Activated T-cell treated with anti-CD3 and anti-CD28 coated beads, Interleukin-2, amount 50 U/mL, for 24 hours (primary cell): ENCODE measurements at places on chromosomes 11 and 22.

GRCh38 chr11:73597336-73597955 is 466 bp downstream of the FAM168A start:
- DNase-seq = no peak

GRCh38 chr11:61972112-61972671 is 4.8 kb upstream of the FTH1 start:
- DNase-seq = peak; percentile 28

GRCh38 chr11:109033627-109034338 is 368.9 kb downstream of the DDX10 start:
- DNase-seq = no peak

DNA sequence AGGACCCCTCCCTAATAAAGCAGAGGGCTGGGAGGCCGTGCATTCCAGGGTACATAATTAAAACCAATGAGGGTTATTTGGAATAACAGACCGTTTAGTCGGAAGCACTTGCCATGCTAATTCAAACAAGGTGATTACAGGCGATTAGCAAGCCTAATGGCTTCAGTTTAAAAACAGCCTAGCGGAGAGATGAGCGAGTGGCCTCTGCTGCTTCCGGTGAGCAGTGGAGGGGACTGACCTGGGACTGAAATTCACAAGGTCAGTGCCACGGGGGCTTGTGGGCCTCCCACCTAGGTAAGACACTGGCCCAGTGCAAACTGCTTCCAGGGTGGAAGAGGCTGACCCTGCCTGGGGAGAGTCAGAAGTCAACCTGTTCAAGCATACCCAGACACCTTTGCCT is 56.8 kb upstream of the ALX4 start:
- DNase-seq = no peak

DNA sequence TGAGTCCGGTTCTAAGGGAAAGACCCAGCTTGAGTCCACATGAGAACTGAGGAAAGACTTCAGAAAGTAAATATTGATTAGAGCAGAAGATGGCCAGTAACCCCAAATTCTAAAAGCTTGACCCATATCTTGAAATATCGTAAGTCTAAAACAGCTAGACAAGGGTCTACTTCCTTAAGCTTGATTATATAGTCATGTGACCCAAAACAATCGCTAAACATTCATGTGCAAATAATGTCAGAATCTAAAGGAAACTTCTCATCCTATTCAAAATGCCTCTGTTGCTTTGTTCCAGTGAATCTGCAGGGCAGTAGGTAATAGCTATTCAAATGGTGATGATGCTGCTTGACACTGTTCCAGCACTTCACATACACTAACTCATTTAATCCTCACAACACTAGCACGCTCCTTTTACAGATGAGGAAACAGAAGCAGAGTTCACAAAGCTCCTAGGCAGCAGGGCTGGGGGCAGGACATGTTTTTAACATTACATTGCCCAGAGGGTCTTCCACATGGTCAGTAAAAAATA is 52.6 kb downstream of the TCF20 start:
- DNase-seq = no peak

DNA sequence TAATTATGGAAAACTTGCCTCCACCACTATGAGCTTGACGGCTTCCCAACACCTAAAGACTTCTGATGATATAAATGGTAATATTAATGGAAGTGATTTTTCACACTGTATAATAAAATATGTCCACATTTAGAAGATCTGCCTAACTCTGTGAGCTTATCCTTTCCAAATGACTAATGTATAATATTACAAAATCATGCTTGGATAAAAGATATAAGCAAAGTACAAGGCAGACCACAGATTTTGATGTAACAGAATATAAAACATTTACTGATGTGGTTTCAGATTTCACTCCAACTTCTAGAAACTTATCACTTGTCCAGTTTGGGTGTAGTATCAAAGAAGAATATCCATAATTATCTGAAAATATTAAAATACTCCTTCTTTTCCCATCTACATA is 36.9 kb downstream of the GALNT18 start:
- DNase-seq = no peak

DNA sequence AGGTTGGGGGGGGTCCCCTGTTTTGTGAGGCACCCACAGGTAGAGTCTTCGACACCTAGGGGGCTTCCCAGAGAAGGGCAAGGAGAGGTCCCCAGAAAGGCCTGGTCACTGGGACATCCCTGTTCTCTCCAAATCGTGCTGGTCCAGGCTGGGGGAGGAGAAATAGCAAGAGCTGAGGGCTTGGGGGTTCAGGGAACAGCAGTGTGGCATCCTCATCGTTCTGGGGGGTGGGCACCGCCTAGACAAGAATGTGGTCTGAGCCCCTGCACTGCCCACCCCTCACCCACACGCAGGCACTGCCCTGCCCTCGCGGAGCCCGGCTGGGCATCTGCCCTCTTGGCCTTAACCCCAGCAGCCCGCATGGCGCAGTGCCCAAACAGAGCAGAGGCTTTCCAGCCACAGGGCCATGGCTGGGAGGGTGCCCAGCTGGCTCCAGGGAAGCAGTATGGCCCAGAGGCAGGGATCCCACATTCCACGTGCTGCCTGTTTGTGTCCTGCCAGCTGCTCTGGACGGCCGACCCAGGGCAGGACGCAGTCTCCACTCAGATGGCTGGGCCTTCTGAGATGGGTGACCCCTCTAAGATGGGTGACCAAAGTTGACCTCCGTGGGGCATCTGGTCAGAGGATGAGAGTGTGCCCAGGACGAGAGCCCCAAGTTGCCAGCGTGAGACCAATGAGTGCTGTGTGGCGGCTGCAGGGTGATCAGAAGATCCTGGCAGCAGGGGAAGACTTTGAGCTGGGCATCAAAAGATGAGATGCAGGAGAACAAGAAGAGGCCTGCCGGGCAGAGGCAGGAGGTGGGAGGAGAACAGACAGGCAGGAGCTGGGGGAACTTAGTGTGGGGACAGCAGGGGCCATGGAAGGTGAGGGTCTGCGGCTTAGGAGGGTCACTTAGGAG is 14.4 kb downstream of the SCARF2 start:
- DNase-seq = no peak

- no peak for DNase-seq
Measured at GRCh38 chr11:72634472-72635095, 39.6 kb downstream of the PDE2A start.

GRCh38 chr11:79019975-79020374 is 420.9 kb downstream of the TENM4 start:
- no peak for DNase-seq

DNA sequence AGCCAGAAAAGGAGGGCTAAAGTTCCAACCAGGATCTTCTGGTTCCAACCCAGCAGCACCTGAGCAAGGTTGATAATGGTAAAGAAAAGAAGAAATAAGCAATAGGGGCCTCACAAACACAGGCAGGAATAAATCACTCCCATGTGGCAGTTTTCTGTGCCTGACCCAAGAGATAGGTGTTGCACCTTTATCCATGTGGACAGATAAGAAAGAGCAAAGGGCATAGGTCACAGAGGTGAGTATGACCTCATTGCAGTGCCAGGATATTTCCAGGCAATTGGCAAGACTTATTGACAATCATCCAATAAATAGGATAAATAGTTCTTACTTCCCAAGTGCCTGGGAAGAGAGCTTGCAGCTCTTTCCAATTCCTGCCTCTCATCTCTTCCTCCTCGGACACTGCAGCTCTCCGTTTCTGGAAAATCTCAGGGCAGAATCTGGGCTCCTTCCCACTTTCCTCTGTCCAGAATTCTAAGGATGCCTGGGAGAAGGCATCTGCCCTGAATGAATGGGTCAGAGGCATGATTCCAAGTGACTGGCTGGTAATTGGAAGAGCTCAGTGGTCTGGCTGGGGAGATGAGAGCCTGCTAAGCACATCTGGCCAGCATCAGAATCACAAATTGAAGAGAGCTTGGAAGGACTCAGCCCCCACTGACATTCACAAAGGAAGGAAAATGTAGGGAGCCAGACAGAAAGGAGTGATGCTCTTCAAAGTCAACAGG is 14.5 kb upstream of the LRRC55 start:
- no peak for DNase-seq

DNA sequence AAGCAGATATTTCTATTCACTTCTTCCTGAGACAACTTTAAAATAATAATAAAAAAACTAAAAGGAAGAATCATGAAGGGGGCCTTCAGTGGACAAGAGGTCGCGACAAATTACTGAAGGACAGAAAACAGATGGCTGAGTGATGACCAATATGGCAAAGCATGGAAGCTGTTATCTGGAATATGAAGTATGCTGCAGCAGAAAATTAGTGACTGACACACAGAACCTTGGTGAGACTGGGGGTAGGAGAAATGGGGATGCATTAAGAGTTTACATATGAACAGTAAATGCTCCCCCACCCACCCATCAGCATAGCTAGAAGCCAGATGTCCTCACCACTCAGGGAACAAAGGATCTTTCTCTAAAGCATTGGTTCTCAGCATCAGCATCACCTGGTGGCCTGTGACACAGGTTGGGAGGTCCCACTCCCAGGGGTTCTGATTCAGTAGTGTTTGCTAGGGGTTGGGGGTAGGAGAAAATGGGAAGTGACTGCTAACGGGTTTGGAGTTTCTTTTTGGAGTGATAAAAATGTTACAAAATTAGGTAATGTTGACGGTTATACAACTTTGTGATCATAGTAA is 59.7 kb downstream of the NARS2 start:
- DNase-seq = no peak

DNA sequence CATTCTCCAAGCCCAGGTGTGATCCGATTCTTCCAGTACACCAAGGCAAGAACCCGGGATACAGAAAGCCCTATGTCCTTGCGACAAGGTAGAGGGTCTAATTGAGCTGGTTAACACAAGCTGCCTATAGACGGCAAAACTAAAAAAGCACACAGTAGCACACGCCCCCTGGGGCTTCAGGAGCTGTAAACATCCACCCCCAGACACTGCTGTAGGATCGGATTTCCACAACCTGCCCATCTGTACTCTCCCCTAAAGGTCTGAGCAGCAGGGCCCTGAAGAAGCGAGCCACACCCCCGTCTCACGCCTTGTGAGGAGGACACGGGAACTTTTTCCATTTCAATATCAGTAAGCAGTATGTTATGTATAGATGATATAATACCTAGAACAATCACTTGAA is 624.7 kb downstream of the BUD13 start:
- DNase-seq = no peak

GRCh38 chr22:42946546-42947198 is 68.3 kb downstream of the PACSIN2 start:
- no peak for DNase-seq

- DNase-seq = no peak
Measured at GRCh38 chr11:134730101-134730500, 318.1 kb upstream of the B3GAT1 start.

DNA sequence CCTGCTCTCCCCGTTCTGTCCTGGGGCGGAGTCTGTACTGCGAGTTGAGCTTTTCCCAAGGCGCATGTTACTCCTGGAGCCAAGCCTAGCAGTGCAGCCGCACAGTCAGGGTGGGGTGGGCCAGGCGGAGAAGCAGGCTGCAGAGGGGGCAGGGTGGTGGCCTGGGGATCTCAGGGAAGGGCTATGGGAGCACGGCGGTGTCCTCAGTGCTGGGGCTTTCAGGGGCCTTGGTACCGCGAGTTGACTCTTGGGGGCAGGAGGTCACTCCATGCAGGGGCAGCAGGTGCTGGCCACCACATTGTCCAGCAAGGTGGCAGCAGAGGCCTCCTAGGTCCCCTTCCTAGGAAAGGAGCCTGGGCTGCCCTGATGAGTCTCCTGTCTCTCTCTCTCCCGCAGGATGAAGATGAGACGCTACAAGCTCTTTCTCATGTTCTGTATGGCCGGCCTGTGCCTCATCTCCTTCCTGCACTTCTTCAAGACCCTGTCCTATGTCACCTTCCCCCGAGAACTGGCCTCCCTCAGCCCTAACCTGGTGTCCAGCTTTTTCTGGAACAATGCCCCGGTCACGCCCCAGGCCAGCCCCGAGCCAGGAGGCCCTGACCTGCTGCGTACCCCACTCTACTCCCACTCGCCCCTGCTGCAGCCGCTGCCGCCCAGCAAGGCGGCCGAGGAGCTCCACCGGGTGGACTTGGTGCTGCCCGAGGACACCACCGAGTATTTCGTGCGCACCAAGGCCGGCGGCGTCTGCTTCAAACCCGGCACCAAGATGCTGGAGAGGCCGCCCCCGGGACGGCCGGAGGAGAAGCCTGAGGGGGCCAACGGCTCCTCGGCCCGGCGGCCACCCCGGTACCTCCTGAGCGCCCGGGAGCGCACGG is 14.9 kb upstream of the MIEF1 start:
- no peak for DNase-seq

GRCh38 chr11:102589047-102589459 is 36.1 kb downstream of the MMP20 start:
- no peak for DNase-seq

GRCh38 chr11:14179116-14179820 is 179.7 kb downstream of the RRAS2 start:
- DNase-seq = no peak

DNA sequence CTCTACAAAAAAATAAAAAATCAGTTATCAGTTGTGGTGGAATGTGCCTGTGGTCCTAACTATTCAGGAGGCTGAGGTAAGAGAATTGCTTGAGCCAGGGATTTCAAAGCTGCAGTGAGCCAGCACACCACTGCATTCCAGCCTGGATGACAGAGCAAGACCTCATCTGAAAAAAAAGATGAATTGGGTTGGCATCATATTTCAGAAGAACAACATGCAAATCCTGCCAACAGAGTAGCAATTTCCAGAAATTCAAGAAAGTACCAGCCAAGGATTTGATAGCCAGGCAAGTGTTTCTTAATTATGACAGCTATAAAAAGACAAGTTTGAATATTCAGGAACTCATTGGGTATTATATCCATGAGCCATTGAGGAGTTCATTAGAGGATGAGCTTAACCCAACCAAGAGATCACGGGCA is 75.2 kb downstream of the USP47 start:
- no peak for DNase-seq

DNA sequence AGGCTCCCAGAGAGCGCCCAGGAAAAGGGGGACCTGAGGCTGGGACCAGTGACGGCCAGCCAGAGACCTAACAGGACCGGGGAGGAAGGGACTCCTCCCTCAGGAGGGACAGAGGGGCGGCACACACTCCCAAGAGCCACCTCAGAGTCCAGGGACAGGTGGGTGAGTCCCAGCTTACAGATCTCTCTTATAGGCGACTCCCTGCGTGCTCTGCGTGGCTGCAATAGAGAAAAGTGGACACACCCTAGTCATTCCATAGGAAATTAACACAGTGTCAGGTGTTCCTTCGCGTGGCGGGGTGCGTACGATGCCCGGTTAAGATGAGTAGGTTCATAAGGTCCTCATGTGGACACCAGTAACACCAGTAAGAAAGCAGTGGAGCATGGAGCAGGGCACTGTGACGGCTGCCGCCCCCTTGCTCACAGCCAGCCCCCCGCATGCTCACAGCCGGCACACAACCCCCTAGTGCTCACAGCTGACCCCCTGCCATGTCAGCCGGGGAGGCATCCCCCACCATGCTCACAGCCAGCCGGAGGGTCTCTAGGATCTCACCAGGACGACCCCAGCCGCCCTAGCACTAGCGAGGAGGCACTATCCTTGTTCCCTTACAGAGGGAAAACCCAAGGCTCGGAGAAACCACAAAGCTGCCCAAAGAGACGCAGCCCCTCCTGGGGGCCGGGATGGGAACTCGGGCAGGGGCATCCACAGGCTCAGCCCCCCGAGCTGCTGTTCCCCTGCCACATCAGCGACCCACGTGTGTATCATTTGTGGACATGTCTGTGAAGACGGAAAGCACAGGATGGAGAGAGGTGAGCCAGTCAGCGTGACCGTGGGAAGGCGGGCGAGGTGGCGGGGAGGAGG is 426.8 kb downstream of the TBC1D22A start:
- DNase-seq = no peak

GRCh38 chr22:42432020-42432596 is at the start of gene NFAM1:
NFAM1 (minus strand) TSS chr22:42432403; CDS start chr22:42432357, 46 bp downstream.
- no peak for DNase-seq

- DNase-seq = no peak
Measured at GRCh38 chr11:111978028-111978771, 41.1 kb downstream of the DIXDC1 start.
